ENCODE measurements at places on chromosomes 2 and 18. TPM values are rescaled to one million over a fixed set of nuclear protein-coding genes. Genes with fewer than 3 reads are reported as not detected.

The TLX2 gene
- not detected for total RNA-seq

The AGXT gene
- not detected for total RNA-seq

The LYPD6 gene
- 0.29 TPM for total RNA-seq

The SCN1A gene
- 26.9 TPM for total RNA-seq

The STARD6 gene
- total RNA-seq: not detected

The SLC23A3 gene
- 3.1 TPM for total RNA-seq

The NCKAP5 gene
- 40.8 TPM for total RNA-seq

The TRIM43 gene
- not detected for total RNA-seq

The TMEM247 gene
- not detected for total RNA-seq

The NMUR1 gene
- total RNA-seq: 5.8 TPM

The DTNA gene
- 21.8 TPM for total RNA-seq

The GORASP2 gene
- 69.7 TPM for total RNA-seq

The CRYBA2 gene
- not detected for total RNA-seq

The CFC1 gene
- total RNA-seq: 0.38 TPM

All from upper lobe of right lung (tissue), 1 donor.